ENCODE measurements at places on chromosomes 11 and 22. TPM values are rescaled to one million over a fixed set of nuclear protein-coding genes. Genes with fewer than 3 reads are reported as not detected.

GRCh38 chr22:46303347-46303965, 6.8 kb downstream of the GTSE1 start:
- no peak for DNase-seq

The MMP27 gene
- total RNA-seq = not detected

- no peak for DNase-seq
Measured at GRCh38 chr11:77309401-77310085, 8.1 kb upstream of the GDPD4 start.

GRCh38 chr11:134784046-134784445, 372.0 kb upstream of the B3GAT1 start:
- no peak for DNase-seq

The TFIP11 gene
- total RNA-seq = 64.6 TPM

The LARGE2 gene
- 2.5 TPM for total RNA-seq

DNA sequence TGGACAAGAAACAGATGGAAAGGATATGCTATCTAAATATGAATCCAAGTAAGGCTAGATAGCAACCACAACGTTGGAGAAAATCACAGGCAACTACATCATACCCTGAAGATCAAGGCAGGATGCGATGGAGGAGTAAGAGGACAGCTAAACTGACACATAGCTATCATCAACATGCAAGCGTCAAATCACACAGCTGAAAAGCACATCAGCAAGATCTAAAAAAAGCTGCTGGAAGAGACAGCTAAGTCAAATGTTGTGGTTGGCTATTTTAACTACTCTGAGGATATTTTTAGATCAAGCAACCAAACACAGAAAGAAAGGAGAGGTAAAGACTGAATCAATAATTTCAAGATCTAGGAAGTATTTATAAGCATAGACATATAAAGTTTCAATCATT, 466.9 kb downstream of the BRD1 start:
- DNase-seq = no peak

All from activated naive CD8-positive, alpha-beta T cell treated with anti-CD3 and anti-CD28 coated beads, Interleukin-2, amount 10 ng/mL, durations not matched to agents 7 days and 5 days (primary cell).